Fibroblast of skin of back (primary cell): ENCODE measurements at places on chromosomes 12 and 14.
A peak's percentile ranks its signal among the peaks of the same experiment; 100 is the strongest.

DNA sequence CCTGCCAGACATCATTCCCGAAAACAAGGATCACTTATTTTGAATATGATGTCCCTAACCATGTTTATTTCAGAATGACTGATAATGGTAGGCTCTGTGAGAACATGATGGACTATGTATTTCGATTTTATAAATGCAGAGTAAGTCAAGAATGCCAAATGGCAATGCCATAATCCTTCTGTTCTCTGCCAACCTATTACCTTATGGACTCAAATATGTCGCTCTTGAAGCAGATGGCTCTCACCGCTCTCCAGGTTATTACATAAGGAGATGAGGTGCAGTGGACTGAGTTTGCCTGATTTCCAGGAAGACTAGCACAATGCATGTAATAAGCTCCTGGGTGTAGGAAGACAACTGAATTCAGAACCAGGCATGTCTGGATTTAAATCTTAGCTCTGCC is 227.2 kb downstream of the BTG1 start:
- DNase-seq = no peak

DNA sequence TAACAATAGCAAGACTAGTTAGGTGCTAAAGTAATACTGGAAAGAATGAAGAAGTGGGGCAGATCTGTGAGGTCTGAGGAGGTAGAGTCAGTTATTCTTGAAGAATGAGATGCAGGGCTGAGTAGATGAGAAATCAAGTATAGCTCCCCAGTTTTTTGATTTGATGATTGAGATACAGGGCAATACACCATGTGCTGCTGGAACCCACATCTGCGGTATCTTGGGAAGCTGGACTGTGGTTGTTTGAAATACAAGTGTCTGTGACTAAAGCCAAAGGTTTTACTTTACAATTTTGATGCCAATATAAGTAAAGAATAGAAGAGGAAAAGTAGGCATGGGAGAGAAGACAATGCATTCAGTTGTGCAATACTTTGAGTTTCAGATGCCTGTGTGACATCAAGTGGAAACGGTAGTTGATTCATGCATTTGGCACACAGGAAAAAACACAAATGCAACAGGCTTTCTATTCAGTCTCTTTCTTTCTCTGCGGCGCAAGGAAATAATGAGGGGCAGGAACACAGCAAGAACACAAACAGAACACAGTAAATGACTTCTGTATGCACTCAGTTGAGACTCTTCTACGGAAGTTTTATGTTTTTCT is 190.2 kb upstream of the SLC38A2 start:
- DNase-seq = peak; percentile 85

DNA sequence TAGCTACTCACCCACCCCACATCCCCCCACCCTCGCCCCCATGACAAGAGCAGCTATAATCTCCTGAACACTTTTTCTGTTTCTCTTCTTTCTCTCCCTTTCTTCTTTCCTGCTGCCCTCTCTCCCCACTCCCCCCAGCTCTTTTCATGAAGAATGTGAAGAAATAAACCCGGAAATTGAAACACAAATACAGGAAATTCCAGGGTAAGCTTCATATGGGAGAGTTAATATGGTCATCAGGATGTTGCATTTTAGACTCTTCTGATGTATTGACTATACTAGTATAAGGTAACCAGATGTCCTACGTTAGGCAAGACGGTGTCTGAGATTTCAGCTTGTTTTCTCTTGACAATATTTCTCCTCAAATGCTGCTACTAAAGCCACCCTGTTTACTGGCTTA is 41.6 kb upstream of the LRIG3 start:
- DNase-seq = peak; percentile 32

DNA sequence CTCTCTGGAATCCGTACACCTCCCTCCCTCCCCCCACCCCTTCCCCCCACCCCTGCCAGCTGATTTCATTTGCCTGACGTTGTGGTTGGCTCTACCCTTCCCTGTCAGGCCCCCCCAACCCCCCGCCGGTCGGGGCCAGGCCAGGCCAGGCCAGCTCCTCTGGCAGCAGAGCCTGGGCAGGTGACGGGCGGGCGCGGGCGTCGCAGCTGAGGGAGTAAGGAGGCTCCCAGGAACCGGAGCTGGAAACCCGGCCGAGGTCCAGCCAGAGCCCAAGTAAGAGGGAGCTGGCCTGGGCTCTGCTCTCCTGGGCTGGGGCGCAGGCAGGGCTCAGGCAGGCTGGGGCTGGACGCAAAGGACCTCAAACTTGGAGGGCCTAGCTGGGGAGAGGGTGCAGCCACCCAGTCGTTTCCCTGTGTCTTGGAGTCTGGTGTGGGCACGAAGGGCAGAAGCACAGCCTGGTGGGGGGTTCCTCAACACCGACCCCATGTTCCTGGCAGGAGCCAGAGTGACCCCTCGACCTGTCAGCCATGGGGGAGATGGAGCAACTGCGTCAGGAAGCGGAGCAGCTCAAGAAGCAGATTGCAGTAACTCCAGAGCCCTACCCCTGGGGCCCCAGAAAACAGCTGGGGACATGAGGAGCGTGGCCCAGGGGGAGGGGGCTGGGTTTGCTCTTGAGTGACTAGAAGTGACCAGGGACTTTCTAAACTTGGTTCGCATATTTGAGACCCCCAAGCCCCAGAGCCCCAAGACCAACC is at the start of gene GNB3:
Gene GNB3 (plus strand): TSS at position 165 of the 755 bp plus-strand sequence. CDS start 363 bp downstream, at position 528.
- no peak for DNase-seq

GRCh38 chr14:102008891-102009290 is 44.5 kb downstream of the DYNC1H1 start:
- DNase-seq = no peak

DNA sequence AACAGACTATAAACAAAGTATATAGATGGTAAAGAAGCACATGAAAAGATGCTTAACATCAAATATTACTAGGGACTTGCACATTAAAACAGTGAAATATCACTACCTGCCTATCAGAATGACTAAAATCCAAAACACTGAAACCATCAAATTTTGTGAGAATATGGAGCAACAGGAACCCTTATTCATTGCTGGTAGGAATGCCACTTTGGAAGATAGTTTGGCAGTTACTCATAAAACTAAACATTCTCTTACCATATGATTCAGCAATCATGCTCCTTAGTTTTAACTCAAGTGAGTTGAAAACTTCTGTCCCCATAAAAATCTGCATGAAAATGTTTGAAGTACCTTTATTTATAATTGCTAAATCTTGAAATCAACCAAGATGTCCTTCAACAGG is 297.6 kb downstream of the DAD1 start:
- DNase-seq = peak; percentile 65

GRCh38 chr14:59919570-59920377 is at the start of gene LRRC9:
TSS of gene LRRC9 (plus strand) at chr14:59920144.
- peak; percentile 2 for DNase-seq

- DNase-seq = no peak
These were observed 410.9 kb downstream of the EGLN3 start for GRCh38 chr14:33539918-33540357.

- no peak for DNase-seq
These were observed 45.8 kb downstream of the SVOP start for GRCh38 chr12:108975024-108975593.

DNA sequence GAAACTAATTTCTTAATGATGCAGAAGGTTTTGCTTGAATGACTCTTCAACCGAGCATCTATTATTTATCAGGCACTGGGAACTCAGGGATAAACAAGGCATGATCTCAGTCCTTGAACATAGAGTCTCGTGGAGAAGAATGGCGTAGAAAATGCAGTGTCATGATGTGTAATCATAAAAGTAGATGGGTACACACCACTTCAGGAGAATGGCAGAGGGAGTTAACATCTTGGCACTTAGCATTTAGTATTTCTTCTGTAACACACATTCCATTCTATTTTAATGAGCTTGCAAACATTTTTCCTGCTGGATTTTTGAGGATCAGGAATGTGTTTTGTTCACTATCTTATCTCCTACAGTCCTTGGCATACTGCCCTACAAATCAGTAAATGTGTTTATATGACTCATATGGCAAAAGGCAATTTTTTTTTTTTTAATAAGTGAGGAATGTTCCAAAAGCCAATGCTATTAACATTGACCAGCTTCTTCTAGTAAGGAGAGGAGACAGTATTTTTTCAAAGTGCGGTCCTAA is 3.8 kb downstream of the TXNRD1 start:
- DNase-seq = peak; percentile 97

- peak; percentile 99 for DNase-seq
These were observed 44.0 kb upstream of the FRMD6 start for GRCh38 chr14:51607711-51608110.

GRCh38 chr14:103091041-103091882 is 3.3 kb upstream of the EXOC3L4 start:
- peak; percentile 26 for DNase-seq
